Naive thymus-derived CD8-positive, alpha-beta T cell (primary cell): ENCODE measurements at places on chromosomes 3 and 15. TPM values are rescaled to one million over a fixed set of nuclear protein-coding genes. Genes with fewer than 3 reads are reported as not detected.

ITIH1 gene
- not detected for polyA plus RNA-seq

ISLR gene
- polyA plus RNA-seq: not detected

P2RY14 gene
- polyA plus RNA-seq: not detected

SLC51A gene
- polyA plus RNA-seq: 0.67 TPM

SIDT1 gene
- 20.6 TPM for polyA plus RNA-seq

CAPN3 gene
- 0.48 TPM for polyA plus RNA-seq

GRCh38 chr15:22949074-22949547, 31.1 kb downstream of the CYFIP1 start:
- no peak for DNase-seq
- H3K36me3 ChIP-seq: no peaks in the 10 kb centered on the region
- H3K27ac ChIP-seq: peak overlapping the region; percentile 7
- H3K4me3 ChIP-seq: peak overlapping the region; percentile 54
- peaks cover 33% of the 10 kb centered on the region for H3K27me3 ChIP-seq
- H3K4me1 ChIP-seq: peaks cover 11% of the 10 kb centered on the region

- no peaks in the 10 kb centered on the region for H3K36me3 ChIP-seq
- no peaks in the 10 kb centered on the region for H3K27me3 ChIP-seq
- H3K4me1 ChIP-seq: peaks cover 2% of the 10 kb centered on the region
Observed at GRCh38 chr3:53222183-53222901, 33.5 kb downstream of the TKT start.

- no peak for DNase-seq
- no peak overlapping the region for H3K4me3 ChIP-seq
- H3K36me3 ChIP-seq: no peaks in the 10 kb centered on the region
- H3K27me3 ChIP-seq: peaks cover 18% of the 10 kb centered on the region
- H3K27ac ChIP-seq: no peak overlapping the region
Observed at GRCh38 chr15:92429378-92430068, 35.8 kb downstream of the ST8SIA2 start.

DNA sequence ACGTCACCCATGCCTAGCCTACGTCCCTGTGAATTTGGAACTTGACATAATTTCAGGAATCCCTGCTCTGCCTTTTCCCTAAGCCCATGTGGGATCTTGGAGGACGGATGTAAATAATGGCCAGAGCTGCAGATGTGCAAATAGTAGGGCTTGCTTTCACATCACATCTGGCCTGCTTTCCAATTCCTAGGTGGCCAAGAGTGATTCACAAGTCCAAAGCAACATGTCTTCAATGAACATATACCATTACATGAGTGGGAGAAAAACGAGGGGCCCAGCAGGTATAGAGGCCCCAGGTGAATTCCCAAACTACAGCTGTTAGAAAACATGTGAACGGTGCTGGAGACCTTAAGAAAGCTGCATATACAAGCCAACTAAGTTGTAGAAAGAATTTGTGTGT, 214.6 kb downstream of the MAGI1 start:
- no peaks in the 10 kb centered on the region for H3K36me3 ChIP-seq
- no peaks in the 10 kb centered on the region for H3K27me3 ChIP-seq
- no peak overlapping the region for H3K27ac ChIP-seq
- no peak overlapping the region for H3K4me3 ChIP-seq

- H3K36me3 ChIP-seq: peaks cover 29% of the 10 kb centered on the region
- peaks cover 13% of the 10 kb centered on the region for H3K4me1 ChIP-seq
- no peak for DNase-seq
- peak overlapping the region; percentile 10 for H3K27ac ChIP-seq
- no peak overlapping the region for H3K4me3 ChIP-seq
- H3K27me3 ChIP-seq: no peaks in the 10 kb centered on the region
Observed at GRCh38 chr3:111603679-111604078, 8.5 kb upstream of the ZBED2 start.

GRCh38 chr15:33292717-33293307, 18.0 kb upstream of the RYR3 start:
- no peaks in the 10 kb centered on the region for H3K36me3 ChIP-seq
- no peaks in the 10 kb centered on the region for H3K4me1 ChIP-seq
- DNase-seq: peak; percentile 14
- H3K27ac ChIP-seq: no peak overlapping the region

DNA sequence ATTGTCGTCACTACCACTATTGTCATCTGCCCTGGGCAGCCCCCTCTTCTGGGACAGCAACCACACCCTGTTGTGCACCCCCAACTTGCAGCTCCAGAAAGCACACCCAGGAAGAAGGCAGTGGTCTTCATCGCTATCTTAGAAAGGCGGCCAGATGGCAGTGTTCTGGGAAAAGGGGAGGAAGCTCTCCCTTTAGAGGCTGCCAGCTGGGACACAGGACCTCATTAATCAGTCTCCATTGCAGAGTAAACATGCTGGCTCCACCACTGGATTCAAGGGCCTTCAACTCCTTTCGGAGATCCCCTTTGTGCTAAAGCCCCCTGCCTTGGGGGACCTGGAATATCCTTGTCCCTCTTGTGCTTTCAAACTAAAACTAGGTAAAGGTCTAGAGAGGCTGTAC, 199.3 kb upstream of the LINGO1 start:
- peaks cover 3% of the 10 kb centered on the region for H3K27me3 ChIP-seq
- no peaks in the 10 kb centered on the region for H3K4me1 ChIP-seq
- no peak overlapping the region for H3K4me3 ChIP-seq
- no peaks in the 10 kb centered on the region for H3K36me3 ChIP-seq

GRCh38 chr3:168616915-168617314, 521.2 kb upstream of the GOLIM4 start:
- DNase-seq: no peak
- no peaks in the 10 kb centered on the region for H3K27me3 ChIP-seq
- H3K27ac ChIP-seq: no peak overlapping the region
- H3K4me3 ChIP-seq: no peak overlapping the region
- no peaks in the 10 kb centered on the region for H3K36me3 ChIP-seq
- no peaks in the 10 kb centered on the region for H3K4me1 ChIP-seq

DNA sequence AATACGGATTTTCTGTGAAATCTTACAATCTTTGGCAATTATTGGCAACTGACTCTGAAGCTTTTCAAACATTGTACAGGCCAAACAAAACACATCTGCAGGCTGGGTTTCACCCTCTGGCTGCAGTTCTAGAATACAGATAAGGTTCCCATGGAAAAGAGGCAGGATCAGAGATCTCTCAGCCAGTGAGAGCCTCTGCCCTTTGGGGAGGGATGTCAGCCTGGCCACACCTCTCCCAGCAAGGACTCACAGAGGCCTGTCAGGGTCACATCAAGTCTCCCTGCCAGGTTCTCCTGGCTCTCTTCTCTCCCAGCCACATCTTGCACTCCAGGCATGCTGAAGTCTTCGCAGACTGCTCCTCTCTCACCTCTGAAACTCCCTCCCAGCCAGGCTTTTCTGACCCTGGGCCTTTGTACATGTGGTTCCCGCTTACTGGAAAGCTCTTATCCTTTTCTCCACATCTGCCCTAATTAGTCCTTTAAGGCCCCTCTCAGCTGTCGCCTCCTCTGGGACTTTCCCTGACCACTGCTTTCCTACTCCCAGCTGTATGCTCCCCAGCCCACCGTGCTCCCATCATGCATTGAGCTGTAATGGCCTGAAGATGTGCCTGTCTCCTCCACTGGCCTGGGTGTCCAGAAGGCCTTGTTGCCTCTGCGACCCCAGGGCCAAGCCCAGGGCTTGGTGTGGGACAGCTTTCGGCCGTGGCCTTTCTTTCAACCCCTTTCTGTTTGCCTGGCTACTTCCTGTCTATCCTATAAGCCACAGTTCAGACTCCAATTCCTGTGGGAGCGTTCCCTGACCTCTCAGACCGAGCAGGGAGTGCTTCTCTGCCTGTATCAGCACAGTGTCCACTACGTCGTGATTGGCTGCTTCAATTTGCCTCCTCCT, 4.3 kb downstream of the RBP1 start:
- H3K36me3 ChIP-seq: no peaks in the 10 kb centered on the region
- H3K27me3 ChIP-seq: peaks cover 15% of the 10 kb centered on the region
- DNase-seq: no peak
- H3K27ac ChIP-seq: no peak overlapping the region
- no peaks in the 10 kb centered on the region for H3K4me1 ChIP-seq

DNA sequence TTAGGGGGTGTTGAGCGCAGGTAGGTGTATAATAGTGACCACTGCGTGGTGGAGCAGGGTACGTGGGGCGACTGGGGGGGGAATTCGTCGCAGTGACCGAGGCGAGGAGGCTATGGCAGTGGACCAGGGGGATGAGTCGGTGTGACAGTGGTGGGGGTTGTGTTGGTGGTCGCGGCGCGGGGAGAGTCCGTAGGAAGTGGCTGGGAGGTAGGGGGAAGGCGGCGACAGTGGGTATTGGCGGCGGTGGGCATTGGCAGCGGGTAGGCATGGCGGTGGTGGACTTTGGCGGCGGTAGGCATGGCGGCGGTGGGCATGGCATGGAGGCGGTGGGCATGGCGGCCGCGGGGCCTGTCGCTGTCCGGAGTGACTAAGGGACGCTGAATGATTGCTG, 739 bp downstream of the SNRPN start:
- H3K27ac ChIP-seq: peak overlapping the region; percentile 98
- H3K4me1 ChIP-seq: peaks cover 21% of the 10 kb centered on the region
- peak; percentile 14 for DNase-seq

GRCh38 chr15:49200347-49200746, 30.3 kb downstream of the GALK2 start:
- DNase-seq: no peak
- H3K27me3 ChIP-seq: no peaks in the 10 kb centered on the region
- no peak overlapping the region for H3K4me3 ChIP-seq
- peaks cover 15% of the 10 kb centered on the region for H3K4me1 ChIP-seq

GRCh38 chr15:98143116-98143515, 182.6 kb downstream of the ARRDC4 start:
- DNase-seq: no peak
- H3K4me3 ChIP-seq: no peak overlapping the region
- peaks cover 5% of the 10 kb centered on the region for H3K27me3 ChIP-seq
- H3K4me1 ChIP-seq: no peaks in the 10 kb centered on the region
- H3K36me3 ChIP-seq: no peaks in the 10 kb centered on the region

DNA sequence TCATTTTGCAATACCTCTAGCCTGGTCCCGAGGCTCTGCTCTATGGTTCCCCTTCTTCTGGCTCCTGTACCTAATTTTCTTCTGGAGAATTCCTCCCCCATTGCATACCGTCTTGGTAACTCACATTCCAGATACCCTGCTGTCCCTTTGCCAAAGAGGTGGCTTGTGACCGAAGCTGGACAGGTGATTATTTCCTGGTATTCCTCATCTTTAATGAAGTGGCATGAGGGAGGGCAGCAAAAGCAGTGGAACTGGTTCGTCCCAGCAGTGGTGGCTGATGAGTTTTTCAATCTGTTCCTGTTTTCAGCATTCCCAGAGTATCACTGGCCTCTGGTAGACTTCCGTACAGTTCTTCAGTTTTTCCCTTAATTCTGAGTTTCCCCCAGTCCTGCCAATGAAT, 186.2 kb upstream of the CADPS start:
- no peak overlapping the region for H3K4me3 ChIP-seq
- H3K36me3 ChIP-seq: no peaks in the 10 kb centered on the region
- no peak for DNase-seq
- no peak overlapping the region for H3K27ac ChIP-seq
- no peaks in the 10 kb centered on the region for H3K27me3 ChIP-seq

GRCh38 chr3:187767266-187768012, 22.2 kb upstream of the BCL6 start:
- no peaks in the 10 kb centered on the region for H3K36me3 ChIP-seq
- H3K27ac ChIP-seq: no peak overlapping the region
- no peak for DNase-seq
- no peaks in the 10 kb centered on the region for H3K27me3 ChIP-seq
- no peak overlapping the region for H3K4me3 ChIP-seq

DNA sequence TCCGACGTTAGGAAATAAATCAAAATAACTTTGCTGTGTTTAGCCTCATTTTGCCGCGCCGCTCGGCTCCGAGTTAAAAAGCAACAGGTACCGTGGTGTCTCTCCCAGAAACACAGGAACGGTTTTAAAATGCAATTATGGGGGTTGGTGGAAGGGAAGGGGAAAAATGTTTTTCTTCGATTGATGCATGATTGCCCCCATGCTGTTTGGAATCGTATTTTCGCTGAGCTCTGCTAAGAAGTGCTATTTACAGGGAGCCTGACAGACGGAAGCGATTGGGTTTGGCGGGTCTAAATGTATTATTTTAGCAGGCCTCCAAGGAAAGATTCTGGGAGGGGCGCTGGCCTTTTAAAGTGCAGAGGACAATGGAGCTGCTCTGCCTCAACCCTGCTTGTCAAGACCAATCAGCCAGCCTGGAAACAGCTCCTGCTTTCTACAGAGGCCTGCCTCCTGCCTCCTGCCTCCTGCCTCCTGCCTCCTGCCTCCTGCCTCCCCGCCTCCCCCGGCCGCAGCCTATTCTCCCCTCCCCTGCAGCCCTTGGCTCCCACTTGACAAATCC, 156.7 kb upstream of the TLE3 start:
- H3K36me3 ChIP-seq: no peaks in the 10 kb centered on the region
- H3K27me3 ChIP-seq: no peaks in the 10 kb centered on the region
- H3K4me1 ChIP-seq: peaks cover 47% of the 10 kb centered on the region
- no peak for DNase-seq
- no peak overlapping the region for H3K27ac ChIP-seq

DNA sequence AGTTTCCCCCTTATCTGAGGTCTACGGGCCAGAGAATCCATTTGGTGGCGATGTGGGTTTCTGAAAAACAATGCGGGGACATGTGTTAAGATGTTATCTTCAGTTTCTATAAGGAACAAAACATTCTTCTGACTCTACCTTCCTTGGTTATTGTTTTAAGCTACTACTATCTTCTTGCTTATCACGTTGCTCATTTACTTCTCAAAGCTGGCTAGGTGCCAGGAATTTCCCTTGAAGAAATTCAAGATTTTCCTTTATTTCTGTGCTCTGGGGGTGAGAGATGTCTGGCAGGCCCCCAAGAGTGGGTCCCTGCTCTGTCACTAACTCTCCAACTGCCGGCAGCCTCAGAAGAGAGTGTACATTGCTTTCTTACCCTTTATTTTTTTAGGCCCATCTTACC, 119.8 kb downstream of the RYR3 start:
- no peak overlapping the region for H3K4me3 ChIP-seq
- no peak overlapping the region for H3K27ac ChIP-seq
- H3K27me3 ChIP-seq: no peaks in the 10 kb centered on the region

DNA sequence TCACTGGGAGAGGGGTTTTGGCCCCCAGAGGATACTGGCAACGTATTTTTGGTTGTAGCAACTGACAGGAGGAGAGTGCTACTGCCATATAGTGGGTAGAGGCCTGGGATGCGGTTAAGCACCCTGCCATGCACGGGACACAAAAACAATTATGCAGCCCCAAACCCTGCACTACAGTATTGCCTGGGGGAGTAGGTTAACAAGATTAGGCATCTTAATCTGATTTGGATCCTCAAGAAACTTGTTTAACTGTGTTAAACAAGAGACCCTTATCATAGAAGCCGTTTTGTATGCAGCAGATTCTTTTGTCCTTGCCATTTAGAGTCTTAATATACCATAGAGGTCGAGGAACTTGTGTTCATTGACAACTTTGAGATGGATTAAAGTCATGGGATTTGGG, 3.4 kb downstream of the PHLDB2 start:
- H3K4me1 ChIP-seq: peaks cover 29% of the 10 kb centered on the region
- H3K4me3 ChIP-seq: no peak overlapping the region
- no peak for DNase-seq
- peaks cover 49% of the 10 kb centered on the region for H3K27me3 ChIP-seq
- no peak overlapping the region for H3K27ac ChIP-seq
- H3K36me3 ChIP-seq: no peaks in the 10 kb centered on the region
